Brain (organoid and tissue), 16 donors: ENCODE measurements at places on chromosomes 7 and 10.

- DNase-seq = peak; percentile 79
These were observed 113.3 kb upstream of the CREB5 start for GRCh38 chr7:28298870-28299518.

GRCh38 chr10:47028466-47028865, 117.2 kb downstream of the PTPN20 start:
- DNase-seq = no peak

GRCh38 chr10:74177140-74177677, 26.2 kb downstream of the ADK start:
- DNase-seq = peak; percentile 36

- DNase-seq = no peak
These were observed 3.8 kb downstream of the NUDCD3 start for GRCh38 chr7:44486693-44487092.

DNA sequence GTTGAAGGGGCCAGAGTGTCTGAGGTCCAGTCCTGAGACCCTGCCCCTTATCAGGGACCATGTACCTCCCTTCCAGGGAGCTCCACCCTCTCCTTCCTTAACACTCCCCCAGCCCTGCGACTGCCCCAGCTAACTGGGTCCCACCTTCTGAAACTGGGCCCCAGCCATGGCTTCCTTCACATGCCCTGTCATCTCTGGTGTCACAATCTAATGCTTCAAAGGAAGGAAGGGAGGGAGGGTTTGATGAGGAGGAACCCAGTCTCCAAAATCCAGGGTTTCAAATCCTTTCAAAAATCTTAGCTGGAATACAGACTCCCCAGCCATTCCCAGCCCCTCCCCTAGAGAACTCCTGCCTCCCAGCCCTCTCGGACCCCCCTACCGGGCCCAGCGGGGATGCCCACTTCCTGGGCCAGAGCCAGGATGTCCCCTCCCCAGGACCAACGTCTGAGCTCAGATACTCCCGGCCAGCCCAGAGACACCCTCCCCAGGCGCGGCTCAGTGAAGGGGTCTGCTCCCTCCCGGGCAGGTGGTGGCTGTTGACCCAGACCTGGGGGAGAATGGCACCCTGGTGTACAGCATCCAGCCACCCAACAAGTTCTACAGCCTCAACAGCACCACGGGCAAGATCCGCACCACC, 18.0 kb downstream of the C10orf105 start:
- DNase-seq = no peak

DNA sequence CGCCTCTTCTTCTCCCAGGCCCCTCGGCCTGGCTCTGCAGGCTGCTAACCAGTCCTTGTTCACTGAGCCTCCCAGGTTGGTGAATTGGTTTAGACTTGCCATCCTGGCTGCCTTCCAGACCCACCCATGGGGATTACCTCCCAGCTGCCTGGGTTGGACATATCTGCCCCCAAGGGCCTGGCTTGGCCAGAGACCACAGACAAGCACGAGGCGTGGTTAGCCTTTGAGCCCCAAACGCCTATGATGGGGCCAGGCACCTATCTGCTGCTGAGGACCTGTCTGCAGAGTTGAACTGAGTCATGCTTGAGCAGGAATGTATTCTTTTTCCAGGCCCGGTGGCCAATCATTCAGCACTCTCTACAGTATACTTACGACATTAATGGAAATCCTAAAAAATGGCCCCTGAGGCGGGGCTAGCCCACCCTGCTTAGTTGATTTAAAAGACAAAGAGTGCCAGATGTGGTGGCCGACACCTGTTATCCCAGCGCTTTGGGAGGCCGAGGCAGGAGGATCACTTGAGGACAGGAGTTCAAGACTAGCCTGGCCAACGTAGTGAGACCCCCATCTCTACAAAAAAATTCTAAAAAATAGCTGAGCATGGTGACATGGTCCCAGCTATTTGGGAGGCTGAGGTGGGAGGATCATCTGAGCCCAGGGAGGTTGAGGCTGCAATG, 361.5 kb downstream of the FRMD4A start:
- no peak for DNase-seq

- no peak for DNase-seq
These were observed 454.0 kb downstream of the NEBL start for GRCh38 chr10:20443094-20443493.

GRCh38 chr7:124452186-124452585, 313.4 kb downstream of the GPR37 start:
- DNase-seq = no peak

- DNase-seq = no peak
These were observed 1.8 kb downstream of the CPXM2 start for GRCh38 chr10:123889821-123890220.

DNA sequence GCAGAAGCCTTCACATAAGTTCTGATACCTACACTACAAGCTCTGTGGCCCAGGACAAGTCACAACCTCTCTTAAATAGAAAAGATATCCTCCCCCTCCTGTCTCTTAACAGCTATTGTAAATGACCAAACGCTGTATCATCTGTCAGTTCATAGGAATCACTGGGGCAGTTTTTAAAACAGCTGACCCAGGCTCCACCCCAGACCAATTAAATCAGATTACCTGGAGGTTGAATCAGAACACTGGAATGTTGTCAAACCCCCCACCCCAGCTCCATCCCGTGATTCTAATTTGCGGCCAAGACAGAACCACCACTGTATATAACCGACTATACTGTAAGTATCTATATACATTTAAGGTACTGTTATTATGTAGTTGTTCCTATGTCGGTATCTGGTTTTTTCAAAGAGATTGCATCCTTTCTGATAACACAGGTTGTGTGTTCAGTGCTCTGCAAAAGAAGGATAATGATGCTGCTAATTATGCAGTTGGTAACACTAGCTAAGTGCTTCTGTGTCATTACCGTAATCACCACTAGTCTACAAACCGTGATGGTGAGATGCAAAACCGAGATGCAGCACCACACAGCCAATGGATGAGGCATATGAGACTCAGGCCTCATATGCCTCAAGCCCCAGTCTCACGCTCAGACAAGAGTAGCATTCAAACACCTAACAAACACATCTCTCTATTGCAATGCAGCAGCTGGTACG, 47.4 kb downstream of the TNS3 start:
- DNase-seq = peak; percentile 73

GRCh38 chr10:89869592-89870156, 168.3 kb downstream of the KIF20B start:
- DNase-seq = peak; percentile 84

- no peak for DNase-seq
These were observed 191.9 kb downstream of the MDFIC start for GRCh38 chr7:115113776-115114175.

GRCh38 chr7:4123346-4123745, 558.7 kb upstream of the FOXK1 start:
- DNase-seq = no peak

GRCh38 chr7:41732436-41732785, 29.5 kb upstream of the INHBA start:
- DNase-seq = no peak

GRCh38 chr7:143958781-143959180, 4.1 kb downstream of the OR2F1 start:
- DNase-seq = no peak

DNA sequence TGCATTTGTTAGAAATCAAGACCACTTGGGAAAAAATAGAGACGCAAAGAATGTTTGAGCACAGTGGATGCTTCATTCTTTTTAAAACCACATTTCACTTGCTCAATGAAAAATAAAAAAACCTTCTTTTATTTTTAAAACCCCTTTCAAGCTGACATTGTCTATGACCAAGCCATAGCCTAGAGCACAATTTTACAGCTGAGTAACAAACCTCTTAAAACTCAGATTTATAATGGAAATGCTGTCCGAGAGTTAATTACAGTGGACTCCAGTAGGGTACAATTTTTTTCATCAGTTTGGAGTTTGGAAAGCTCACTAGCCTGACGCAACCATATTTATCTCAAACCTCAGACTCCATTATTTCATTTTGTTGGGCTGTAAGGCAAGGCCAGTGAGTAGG, 116.3 kb downstream of the RNLS start:
- DNase-seq = no peak

- DNase-seq = no peak
These were observed 169.1 kb downstream of the IMMP2L start for GRCh38 chr7:111393011-111393754.

- DNase-seq = no peak
These were observed 92.9 kb downstream of the SFMBT2 start for GRCh38 chr10:7317786-7318446.

DNA sequence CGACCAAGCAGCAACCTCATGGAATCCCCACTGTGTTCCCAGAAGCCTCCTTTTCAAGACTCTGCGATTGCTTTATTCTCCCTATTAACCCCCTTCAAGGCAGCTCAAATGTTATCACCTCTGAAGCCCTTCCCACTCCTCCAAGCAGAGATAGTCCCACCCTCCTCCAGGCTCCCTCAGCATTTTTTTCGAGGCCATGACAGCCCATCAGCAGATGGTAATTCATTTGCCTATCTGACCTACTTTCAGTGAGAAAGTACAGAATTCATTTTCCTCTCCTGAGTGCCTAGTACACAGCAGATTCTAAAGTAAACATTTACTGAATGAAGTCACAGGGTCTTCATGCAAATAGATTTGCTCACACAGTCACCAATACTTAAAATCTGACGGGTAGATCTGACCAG, 47.8 kb downstream of the HERPUD2 start:
- peak; percentile 13 for DNase-seq

DNA sequence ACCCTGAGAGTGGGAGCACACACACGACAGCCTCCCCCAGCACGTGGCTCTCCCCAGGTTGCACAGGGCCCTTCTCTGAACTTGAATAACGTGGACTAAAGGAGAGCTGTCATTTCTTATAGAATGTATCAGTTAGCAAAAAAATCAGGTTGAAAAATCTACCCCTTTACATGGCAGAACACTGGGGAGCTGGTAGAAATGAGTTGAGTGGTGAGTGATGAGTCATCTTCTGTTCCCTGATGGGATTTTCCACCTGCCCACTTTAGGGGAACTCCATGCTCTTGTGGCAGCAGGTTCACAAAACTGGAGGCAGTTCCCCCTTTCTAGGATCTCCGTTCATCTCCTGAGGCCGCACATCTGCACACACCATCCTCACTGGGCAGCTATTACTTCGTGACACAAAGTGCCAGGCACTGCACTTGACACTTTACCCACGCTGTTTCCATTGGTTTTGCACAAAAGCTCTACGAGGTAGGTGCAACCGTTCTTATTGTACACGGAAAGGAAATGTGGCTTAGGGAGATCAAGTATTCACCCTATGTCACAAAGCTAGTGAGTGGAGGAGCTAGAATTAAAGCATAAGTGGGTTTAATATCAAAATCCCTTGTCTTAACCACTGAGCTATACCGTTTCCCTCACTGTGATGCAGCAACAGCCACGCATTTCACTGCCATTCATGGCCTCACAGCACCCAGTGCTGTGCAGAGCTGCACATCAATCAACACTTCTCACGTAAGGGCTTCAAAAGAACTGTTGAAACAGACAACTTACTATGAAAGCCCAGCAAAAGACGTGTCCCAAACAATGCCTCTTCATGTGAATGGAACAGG, 80.2 kb downstream of the RNF216 start:
- DNase-seq = peak; percentile 78

DNA sequence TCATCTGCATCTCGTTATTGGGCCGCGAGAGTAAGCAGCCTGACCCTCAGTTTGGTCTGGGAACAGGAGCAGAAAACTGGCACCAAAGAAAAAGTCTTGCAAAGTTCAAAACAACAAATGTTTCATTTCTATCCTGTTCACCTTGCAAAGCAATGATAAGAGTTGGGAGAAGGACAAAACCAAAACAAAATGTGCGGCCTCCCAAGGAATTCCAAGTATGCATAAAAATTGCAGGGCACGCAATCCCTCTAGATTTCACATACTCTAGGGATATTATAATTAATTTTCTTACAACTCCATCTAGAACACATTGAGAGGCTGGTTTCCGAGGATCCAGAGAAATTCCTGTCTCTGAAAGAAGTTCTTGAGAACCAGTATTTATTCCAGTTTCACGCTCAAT, 20.1 kb downstream of the CHUK start:
- no peak for DNase-seq

- no peak for DNase-seq
These were observed 34.5 kb upstream of the ST8SIA6 start for GRCh38 chr10:17488848-17489247.

GRCh38 chr10:80501381-80501912, 36.3 kb upstream of the SH2D4B start:
- DNase-seq = no peak

GRCh38 chr10:74548676-74549075, 277.7 kb upstream of the KAT6B start:
- DNase-seq = no peak

GRCh38 chr7:2541291-2542010, 13.9 kb downstream of the BRAT1 start:
- no peak for DNase-seq

- DNase-seq = no peak
These were observed 47.9 kb upstream of the FEZF1 start for GRCh38 chr7:122352454-122352853.

GRCh38 chr7:130365511-130366441, 14.5 kb upstream of the CPA1 start:
- peak; percentile 93 for DNase-seq

- no peak for DNase-seq
These were observed 96.8 kb downstream of the CYTH3 start for GRCh38 chr7:6175645-6176044.

- no peak for DNase-seq
These were observed 46.5 kb upstream of the HGF start for GRCh38 chr7:81816312-81816711.

DNA sequence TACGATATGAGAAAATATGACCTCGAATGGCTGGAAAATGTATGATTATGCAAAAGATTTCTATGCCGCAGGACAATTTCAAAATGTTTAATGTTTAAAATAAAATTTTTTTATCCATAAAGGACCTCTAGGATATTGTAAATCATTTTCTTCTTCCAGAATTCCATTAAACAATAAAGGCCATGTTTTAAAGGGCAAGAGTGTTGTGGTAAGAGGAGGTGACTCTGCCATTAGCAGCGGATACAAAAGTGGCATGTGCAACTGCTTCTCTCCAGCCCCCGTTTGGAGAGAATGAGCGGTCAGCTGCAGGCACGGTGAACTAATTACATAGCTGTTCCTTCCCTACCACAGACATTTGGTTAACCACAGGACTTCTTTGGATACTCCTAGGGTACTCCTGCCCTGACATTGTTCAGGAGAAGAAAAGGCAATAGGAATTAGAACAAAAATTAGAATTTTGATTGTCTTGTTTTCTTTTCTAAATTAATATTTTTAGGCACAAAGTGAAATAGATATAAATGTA, 63.8 kb downstream of the HBP1 start:
- no peak for DNase-seq

- no peak for DNase-seq
These were observed 49.1 kb upstream of the OSBPL3 start for GRCh38 chr7:25029075-25029474.

- DNase-seq = peak; percentile 64
These were observed 15.2 kb upstream of the PARD3 start for GRCh38 chr10:34830217-34830822.

GRCh38 chr10:11205030-11205772, 187.5 kb downstream of the CELF2 start:
- no peak for DNase-seq
